ENCODE measurements at places on chromosomes 7 and 10. TPM values are rescaled to one million over a fixed set of nuclear protein-coding genes. Genes with fewer than 3 reads are reported as not detected.
A peak's percentile ranks its signal among the peaks of the same experiment; 100 is the strongest.

DNA sequence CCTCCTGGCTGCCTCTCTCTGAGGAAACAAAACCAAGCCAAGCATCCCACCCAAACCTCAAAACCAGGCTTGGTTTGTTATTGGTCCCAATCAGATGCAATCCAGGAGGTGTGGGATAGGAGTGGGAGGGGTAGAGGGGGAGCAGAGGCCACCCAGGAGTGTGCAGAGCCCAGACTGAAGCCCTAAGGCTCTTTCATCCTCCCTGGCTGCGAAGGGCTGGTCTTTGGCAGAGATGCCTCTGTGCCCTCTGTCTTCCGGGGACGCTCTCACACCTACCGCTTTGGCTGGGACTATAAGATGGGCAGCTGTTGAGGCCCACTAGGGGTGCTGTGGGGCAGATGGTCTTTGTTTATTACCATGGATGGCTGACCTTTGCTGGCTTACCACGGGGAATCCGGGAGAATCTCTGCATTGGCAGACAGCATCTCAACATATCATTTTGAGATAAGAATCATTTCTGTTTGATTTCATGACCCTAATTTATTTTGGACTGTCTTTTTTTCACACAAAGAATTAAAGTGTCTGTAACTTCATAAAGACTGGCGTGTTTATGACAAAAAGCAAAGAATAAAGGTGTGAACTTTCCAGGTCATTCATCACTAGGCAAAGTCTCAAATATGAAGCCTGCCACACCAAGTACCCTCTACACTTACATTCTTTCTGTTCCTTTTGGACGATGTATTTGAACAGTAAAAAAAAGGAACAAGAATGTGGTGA lies 6.5 kb upstream of the DENND2A start:
- peak; percentile 50 for DNase-seq
- no peaks in the 10 kb centered on the region for H3K36me3 ChIP-seq
- H3K4me1 ChIP-seq: peaks cover 2% of the 10 kb centered on the region

DNA sequence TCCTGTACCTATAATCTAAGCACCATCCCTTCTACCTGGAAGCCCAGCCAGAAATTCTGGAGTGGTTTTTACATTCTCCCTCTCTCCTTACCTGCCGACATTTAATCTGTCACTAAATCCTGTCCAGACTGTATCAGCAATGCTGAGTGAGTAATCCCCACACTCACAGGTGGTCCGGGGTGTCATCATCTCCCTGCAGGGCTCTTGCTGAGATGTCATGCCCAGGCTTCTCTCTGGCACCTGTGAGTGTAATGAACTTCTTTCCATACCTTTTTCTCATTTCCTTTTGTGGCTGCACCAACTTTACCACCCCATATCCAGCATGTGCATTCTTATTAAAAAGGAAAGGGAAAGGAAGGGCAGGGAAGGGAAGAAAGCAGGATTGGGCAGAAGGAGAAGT lies 355.2 kb downstream of the CCSER2 start:
- H3K4me3 ChIP-seq: no peak overlapping the region
- H3K27ac ChIP-seq: no peak overlapping the region
- no peaks in the 10 kb centered on the region for H3K4me1 ChIP-seq
- no peak for DNase-seq

- peaks cover 44% of the 10 kb centered on the region for H3K27me3 ChIP-seq
- H3K27ac ChIP-seq: no peak overlapping the region
- no peak overlapping the region for H3K4me3 ChIP-seq
- DNase-seq: no peak
- no peaks in the 10 kb centered on the region for H3K4me1 ChIP-seq
Measured at GRCh38 chr7:45295222-45295621, 137.6 kb downstream of the RAMP3 start.

DNA sequence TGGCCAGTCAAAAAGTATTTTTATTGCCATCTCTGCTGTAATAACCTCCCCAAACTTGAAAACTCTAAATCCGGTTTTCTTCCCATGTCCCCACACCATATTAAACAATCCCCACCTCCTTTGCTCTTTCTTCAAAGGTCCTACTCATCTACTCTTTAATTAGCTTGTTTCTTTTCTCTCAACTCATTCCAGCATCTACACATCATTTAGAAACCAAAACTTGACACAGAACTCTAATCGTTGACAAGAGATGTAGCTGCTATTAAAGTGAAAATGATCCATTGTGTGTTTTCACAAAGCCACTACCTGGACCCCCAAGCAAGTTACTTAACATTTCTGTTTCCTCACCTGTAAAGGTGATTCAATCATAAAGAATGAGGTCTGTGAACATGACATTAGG lies 436.3 kb upstream of the NPVF start:
- peaks cover 59% of the 10 kb centered on the region for H3K27me3 ChIP-seq
- no peak overlapping the region for H3K4me3 ChIP-seq
- DNase-seq: no peak
- no peak overlapping the region for H3K27ac ChIP-seq
- H3K36me3 ChIP-seq: no peaks in the 10 kb centered on the region

DNA sequence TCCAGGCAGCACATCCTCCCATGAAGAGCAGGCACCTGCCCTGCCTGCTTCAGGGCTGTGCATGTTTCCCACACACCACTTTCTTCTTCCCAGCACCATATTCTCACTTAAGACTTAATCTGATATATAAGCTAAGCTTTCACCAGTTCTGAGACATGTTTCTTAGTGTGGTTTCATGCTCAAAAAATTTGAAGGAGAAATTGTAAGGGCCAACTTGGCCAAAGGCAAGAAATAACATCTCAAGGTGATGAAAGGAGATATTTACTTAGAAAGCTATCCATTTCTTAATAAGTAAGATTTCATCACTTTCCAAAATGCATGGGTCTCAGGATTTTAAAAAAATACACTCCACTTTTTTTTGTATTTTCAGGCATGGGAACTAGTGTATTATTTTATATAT lies 468.1 kb upstream of the AKR1E2 start:
- no peak overlapping the region for H3K4me3 ChIP-seq
- no peak overlapping the region for H3K27ac ChIP-seq
- no peaks in the 10 kb centered on the region for H3K27me3 ChIP-seq
- no peaks in the 10 kb centered on the region for H3K36me3 ChIP-seq
- no peak for DNase-seq

GRCh38 chr10:89670926-89671325 lies 25.9 kb upstream of the PANK1 start:
- DNase-seq: no peak
- H3K36me3 ChIP-seq: no peaks in the 10 kb centered on the region
- H3K27ac ChIP-seq: no peak overlapping the region
- no peaks in the 10 kb centered on the region for H3K4me1 ChIP-seq

- peaks cover 19% of the 10 kb centered on the region for H3K4me1 ChIP-seq
- no peaks in the 10 kb centered on the region for H3K36me3 ChIP-seq
- no peak overlapping the region for H3K27ac ChIP-seq
- no peak overlapping the region for H3K4me3 ChIP-seq
- DNase-seq: no peak
- H3K27me3 ChIP-seq: no peaks in the 10 kb centered on the region
Measured at GRCh38 chr7:51249991-51250390, 66.6 kb downstream of the COBL start.

GRCh38 chr10:51759896-51760534 lies 60.6 kb upstream of the CSTF2T start:
- no peak overlapping the region for H3K27ac ChIP-seq
- no peaks in the 10 kb centered on the region for H3K36me3 ChIP-seq
- DNase-seq: no peak
- H3K27me3 ChIP-seq: no peaks in the 10 kb centered on the region
- H3K4me1 ChIP-seq: no peaks in the 10 kb centered on the region

- H3K27me3 ChIP-seq: no peaks in the 10 kb centered on the region
- H3K27ac ChIP-seq: no peak overlapping the region
- no peak overlapping the region for H3K4me3 ChIP-seq
- no peaks in the 10 kb centered on the region for H3K36me3 ChIP-seq
- no peaks in the 10 kb centered on the region for H3K4me1 ChIP-seq
Measured at GRCh38 chr7:140726281-140726680, 29.8 kb downstream of the NDUFB2 start.

DNA sequence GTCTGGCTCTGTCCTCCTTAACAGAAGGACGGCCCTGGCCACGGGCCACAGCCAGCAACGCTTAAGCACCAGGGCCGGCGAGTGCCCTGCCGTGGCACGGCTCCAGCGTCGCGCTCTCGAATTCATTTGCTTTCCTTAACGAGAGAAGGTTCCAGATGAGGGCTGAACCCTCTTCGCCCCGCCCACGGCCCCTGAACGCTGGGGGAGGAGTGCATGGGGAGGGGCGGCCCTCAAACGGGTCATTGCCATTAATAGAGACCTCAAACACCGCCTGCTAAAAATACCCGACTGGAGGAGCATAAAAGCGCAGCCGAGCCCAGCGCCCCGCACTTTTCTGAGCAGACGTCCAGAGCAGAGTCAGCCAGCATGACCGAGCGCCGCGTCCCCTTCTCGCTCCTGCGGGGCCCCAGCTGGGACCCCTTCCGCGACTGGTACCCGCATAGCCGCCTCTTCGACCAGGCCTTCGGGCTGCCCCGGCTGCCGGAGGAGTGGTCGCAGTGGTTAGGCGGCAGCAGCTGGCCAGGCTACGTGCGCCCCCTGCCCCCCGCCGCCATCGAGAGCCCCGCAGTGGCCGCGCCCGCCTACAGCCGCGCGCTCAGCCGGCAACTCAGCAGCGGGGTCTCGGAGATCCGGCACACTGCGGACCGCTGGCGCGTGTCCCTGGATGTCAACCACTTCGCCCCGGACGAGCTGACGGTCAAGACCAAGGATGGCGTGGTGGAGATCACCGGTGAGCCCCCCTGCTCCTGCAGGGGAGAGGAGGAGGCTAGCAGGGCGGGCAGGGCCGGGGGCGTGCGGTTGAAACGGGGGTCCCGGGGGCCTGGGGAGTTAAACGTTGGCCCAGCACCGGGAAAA lies at the start of gene HSPB1:
TSS of gene HSPB1 (plus strand) at position 327 of the 855 bp plus-strand sequence. CDS start at position 367, 40 bp downstream.
- H3K36me3 ChIP-seq: peaks cover 8% of the 10 kb centered on the region
- H3K27me3 ChIP-seq: no peaks in the 10 kb centered on the region
- H3K27ac ChIP-seq: peak within 1 kb of the TSS; percentile 95
- peak; percentile 79 for DNase-seq

- H3K36me3 ChIP-seq: no peaks in the 10 kb centered on the region
- H3K27ac ChIP-seq: no peak overlapping the region
- H3K4me3 ChIP-seq: no peak overlapping the region
- H3K4me1 ChIP-seq: no peaks in the 10 kb centered on the region
- H3K27me3 ChIP-seq: peaks cover 37% of the 10 kb centered on the region
Measured at GRCh38 chr10:51097546-51097945, 23.3 kb downstream of the PRKG1 start.

GRCh38 chr7:16299853-16300252 lies 121.5 kb downstream of the CRPPA start:
- H3K4me3 ChIP-seq: no peak overlapping the region
- no peaks in the 10 kb centered on the region for H3K36me3 ChIP-seq
- DNase-seq: no peak
- H3K4me1 ChIP-seq: no peaks in the 10 kb centered on the region
- H3K27me3 ChIP-seq: no peaks in the 10 kb centered on the region

- no peaks in the 10 kb centered on the region for H3K36me3 ChIP-seq
- H3K4me3 ChIP-seq: no peak overlapping the region
- H3K4me1 ChIP-seq: no peaks in the 10 kb centered on the region
- H3K27me3 ChIP-seq: no peaks in the 10 kb centered on the region
Measured at GRCh38 chr7:121608785-121609184, 212.7 kb upstream of the FAM3C start.

- no peak for DNase-seq
- peaks cover 15% of the 10 kb centered on the region for H3K4me1 ChIP-seq
- H3K4me3 ChIP-seq: no peak overlapping the region
- no peaks in the 10 kb centered on the region for H3K27me3 ChIP-seq
Measured at GRCh38 chr10:124799211-124799610, 2.4 kb upstream of the ABRAXAS2 start.

DNA sequence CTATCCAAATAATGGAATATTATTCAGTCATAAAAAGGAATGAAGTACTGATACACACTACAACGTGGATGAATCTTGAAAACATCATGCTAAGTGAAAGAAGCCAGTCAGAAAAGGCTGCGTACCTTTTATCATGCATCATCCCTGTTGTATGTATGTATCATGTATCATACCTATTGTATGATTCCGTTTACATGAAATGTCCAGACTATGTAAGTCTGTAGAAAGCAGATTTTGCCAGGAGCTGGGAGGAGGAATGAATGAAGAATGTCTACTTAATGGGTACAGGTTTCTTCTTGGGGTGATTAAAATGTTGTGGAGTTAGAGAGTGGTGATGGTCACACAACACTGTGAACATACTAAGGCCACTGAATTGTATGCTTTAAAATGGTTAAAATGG lies 135.9 kb upstream of the KLF14 start:
- peaks cover 91% of the 10 kb centered on the region for H3K4me1 ChIP-seq
- H3K27ac ChIP-seq: peak overlapping the region; percentile 4
- peaks cover 52% of the 10 kb centered on the region for H3K36me3 ChIP-seq
- no peak overlapping the region for H3K4me3 ChIP-seq

DNA sequence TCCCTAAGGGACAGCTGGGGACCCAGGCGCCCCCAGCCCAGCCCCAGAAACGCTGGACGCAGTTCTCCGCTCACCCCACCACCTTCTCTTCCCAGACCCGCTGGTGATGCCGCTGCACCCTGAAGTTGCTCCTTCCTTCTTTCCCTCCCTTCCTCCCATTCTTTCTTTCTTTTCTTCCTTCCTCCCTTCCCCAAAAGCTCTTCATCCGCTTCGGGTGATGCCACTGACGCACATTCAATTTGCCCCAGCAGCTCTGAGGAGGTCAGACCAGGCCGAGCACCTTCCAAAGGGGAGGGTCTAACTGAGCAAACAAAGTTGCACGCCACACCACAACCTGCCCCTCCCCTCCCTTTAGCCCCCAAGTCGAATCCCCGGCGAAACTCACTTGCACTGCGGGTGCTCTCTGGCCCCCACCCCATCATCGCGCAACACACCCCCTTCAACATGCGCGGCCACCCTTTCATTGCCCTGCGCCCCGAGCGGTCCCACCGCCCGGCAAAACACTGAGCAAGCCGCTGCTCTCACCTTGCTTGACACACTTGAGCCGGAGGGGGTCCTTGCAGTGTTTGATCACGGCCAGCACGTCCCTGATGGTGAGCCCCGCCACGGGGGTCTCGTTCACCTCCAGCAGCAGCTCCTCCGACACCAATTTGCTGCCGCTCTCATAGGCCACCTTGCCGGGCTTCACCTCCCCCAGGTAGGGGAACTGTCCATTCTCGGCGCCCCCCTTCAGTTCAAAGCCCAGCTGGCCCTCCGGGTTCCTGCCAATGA lies 787 bp downstream of the MAGI2 start:
- H3K36me3 ChIP-seq: no peaks in the 10 kb centered on the region
- DNase-seq: no peak
- no peaks in the 10 kb centered on the region for H3K27me3 ChIP-seq
- no peaks in the 10 kb centered on the region for H3K4me1 ChIP-seq
- H3K4me3 ChIP-seq: no peak overlapping the region

GRCh38 chr7:121083138-121083789 lies 94.8 kb downstream of the CPED1 start:
- peak overlapping the region; percentile 1 for H3K4me3 ChIP-seq
- no peak for DNase-seq
- H3K27me3 ChIP-seq: no peaks in the 10 kb centered on the region

The PLAU gene
- total RNA-seq: 60.3 TPM

The CDK14 gene
- total RNA-seq: 10.2 TPM

The CFAP43 gene
- 4.0 TPM for total RNA-seq

The EPHA1 gene
- 29.9 TPM for total RNA-seq

The SMKR1 gene
- total RNA-seq: 8.9 TPM

All from HCT116 (cell line).